ENCODE measurements at places on chromosomes 1 and 21.
A peak's percentile ranks its signal among the peaks of the same experiment; 100 is the strongest.

GRCh38 chr1:183124259-183124658 is 61.8 kb upstream of the LAMC2 start:
- no peak for DNase-seq

GRCh38 chr1:151134396-151134795 is 12.0 kb downstream of the SEMA6C start:
- DNase-seq: peak; percentile 6

GRCh38 chr1:95622609-95623008 is 388.6 kb downstream of the RWDD3 start:
- DNase-seq: no peak

GRCh38 chr1:231705806-231706760 is 79.5 kb downstream of the DISC1 start:
- DNase-seq: no peak

DNA sequence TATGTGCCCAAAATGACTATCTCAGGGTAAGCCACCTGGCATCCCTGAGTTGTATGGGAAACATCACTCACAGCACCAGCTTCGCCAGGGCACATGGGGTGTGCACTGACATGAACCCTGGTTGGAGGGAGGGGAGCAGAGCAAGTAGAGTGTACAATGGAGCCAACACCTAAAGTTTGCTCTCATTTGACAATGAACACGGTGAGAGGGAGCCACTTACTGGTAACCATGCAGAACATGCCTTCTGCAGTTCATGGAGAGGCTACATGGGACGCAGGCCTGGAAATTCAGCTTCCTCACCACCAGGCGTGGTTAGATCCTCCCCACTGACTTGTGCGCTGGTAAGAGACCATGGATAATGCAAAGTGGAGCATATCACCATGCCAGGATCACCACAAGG is 10.0 kb upstream of the CPLANE2 start:
- DNase-seq: no peak

DNA sequence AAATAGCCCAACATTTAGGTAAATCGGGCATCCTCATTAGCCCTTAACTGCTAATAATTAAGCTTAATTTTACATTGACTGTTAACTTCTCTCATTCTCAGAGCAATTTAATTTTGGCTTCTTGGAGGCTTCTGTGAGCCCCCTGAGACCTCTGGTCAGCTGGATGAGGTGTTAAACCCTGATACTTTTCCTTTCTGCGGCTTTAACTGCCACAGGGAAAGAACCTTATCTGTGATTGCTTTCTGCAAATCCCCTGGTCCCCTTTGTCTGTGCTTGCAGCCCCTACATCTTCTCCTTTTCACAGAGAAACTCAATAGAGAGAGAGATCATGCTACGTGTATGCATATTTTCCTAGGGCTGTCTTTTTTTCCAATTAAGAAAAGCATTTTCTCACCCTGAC is 184.5 kb upstream of the CSF3R start:
- no peak for DNase-seq

GRCh38 chr1:52158218-52158617 is 16.3 kb downstream of the ZFYVE9 start:
- no peak for DNase-seq

- no peak for DNase-seq
These were observed 36.1 kb upstream of the IL20 start for GRCh38 chr1:206829282-206829681.

- DNase-seq: no peak
These were observed 93.0 kb downstream of the CLIC6 start for GRCh38 chr21:34761758-34762330.

Measured in K562 (cell line).